Activated CD8-positive, alpha-beta memory T cell treated with anti-CD3 and anti-CD28 coated beads, Interleukin-2, amount 10 ng/mL, durations not matched to agents 7 days and 5 days (primary cell): ENCODE measurements at places on chromosomes 7 and 10. TPM values are rescaled to one million over a fixed set of nuclear protein-coding genes. Genes with fewer than 3 reads are reported as not detected.

GRCh38 chr7:107815254-107815882 is 12.3 kb upstream of the SLC26A3 start:
- peak; percentile 45 for DNase-seq

The CLDN3 gene
- total RNA-seq, result not detected

- no peak for DNase-seq
These were observed 50.7 kb downstream of the HSPA12A start for GRCh38 chr10:116691635-116692034.

The RADIL gene
- not detected for total RNA-seq

The GRID2IP gene
- total RNA-seq, result 0.26 TPM

- no peak for DNase-seq
These were observed at the start of gene PTTG1IP2 for GRCh38 chr7:90469554-90469953. TSS of gene PTTG1IP2 (plus strand) at chr7:90469639. CDS start at chr7:90469787, 148 bp downstream.

DNA sequence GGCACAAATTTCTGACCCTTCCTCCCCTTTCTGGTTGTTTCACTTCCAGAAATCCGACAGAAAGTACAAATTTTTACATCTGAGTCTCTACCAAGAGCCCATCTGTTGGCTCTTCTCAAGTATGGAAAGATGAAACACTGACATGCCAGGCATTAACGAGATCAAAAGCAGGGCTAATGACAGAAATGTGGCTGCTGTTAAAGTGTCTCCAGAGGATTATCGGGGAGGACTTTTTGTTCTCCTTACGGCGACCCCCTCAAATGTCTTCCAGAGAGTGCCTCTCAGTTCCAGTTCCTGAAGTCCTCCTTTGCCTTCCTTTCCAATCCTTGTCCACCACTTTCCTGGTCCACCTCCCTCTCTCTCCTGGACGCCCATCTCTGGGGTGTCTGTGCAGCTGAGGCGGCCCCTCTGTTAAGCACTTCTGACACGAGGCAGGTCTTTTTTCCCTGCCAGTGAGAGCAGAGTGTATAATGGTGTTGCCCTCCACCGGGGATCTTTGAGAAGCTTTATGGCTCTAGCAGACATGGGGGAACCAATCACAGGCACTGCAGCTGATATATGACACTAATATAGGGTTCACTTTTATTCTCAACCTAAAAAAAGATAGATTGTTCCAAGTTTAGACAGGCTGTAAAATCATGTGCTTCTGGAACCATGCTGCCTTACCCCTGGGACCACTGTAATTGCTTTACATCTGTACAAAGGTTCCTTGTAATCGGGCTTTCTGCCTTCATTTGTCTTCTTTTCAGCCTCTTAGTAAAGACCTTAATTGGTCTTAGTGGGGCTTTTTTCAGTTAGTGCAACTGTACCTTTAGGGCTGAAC is 757.1 kb downstream of the AUTS2 start:
- no peak for DNase-seq

The OR2A42 gene
- not detected for total RNA-seq

- DNase-seq, result no peak
These were observed 17.0 kb downstream of the CUBN start for GRCh38 chr10:17112566-17112965.

DNA sequence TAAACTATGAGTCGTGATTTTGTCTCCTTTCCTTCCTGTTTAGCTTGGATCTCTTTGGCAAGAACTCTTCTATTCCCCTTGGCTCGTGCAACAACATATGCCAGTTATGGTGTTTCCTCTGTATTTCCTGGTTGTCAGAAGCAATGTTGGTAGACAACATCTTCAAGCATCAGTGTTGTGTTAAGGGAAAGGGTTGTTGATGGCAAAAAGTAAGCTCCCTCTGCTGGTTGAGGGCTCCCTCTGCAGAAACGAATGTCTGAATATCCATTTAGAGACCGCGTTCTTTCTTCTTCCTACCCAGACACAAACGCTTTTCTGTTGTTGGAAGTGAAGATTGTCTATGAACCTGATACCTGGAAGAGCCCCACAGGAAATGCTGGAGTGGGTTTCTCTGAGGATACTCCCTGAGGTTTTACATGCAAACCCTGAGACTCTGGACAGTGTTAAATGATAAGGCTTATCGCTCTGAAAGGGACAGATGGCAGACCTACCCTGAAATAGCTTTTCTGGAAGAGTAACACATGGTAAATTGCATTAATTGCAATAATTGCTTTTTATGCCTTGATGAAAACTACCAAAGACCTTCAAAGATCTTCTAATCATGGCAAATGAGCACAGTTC is 23.5 kb upstream of the C1QL3 start:
- DNase-seq, result no peak

GRCh38 chr7:50502001-50502684 is 52.0 kb upstream of the FIGNL1 start:
- DNase-seq, result no peak

GRCh38 chr10:64007157-64007556 is 486.0 kb downstream of the REEP3 start:
- DNase-seq, result no peak

- no peak for DNase-seq
These were observed 5.1 kb downstream of the PTTG1IP2 start for GRCh38 chr7:90474284-90475210.

- no peak for DNase-seq
These were observed 515 bp downstream of the BEND7 start for GRCh38 chr10:13528123-13528874.

The TEX36 gene
- not detected for total RNA-seq

The PRLHR gene
- not detected for total RNA-seq

- DNase-seq, result no peak
These were observed 140.5 kb downstream of the BICC1 start for GRCh38 chr10:58653139-58653538.

DNA sequence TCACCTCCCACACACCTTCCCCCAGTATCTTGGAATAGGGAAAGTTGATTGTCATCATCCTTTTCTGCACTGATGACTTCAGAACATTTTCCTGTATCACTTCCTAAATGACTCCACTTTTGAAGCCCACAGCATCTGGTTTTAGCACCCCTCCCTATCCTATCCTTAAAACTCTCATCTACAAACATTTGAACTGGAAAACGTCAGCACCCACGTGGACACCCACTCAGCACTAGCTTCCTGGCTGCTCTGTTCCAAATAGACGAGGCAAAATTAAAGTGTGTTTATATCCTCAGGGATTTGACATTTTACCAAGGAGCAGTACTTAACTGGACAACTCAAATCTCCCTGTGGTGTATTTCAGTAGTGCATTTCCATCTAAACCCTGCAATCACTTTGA is 73.9 kb downstream of the REEP3 start:
- no peak for DNase-seq

DNA sequence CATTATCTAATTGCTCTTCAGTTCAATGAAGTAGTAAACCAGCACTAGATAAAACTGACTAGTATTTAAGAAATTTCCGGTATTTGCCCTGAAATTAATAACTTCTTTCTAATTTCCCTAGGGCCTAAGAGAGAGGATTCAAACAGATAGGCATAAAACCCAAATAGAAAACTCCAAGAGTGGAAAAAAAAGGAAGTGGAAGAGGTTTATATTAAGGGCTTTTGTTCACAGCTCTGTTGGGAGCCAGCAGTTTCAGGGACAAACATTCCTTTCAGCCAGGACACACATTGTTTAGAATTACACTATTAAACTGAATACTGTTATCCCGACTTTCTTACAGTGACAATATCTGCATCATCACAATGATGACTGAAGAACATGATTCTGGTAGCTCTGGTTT is 3.6 kb downstream of the ODAD2 start:
- no peak for DNase-seq

DNA sequence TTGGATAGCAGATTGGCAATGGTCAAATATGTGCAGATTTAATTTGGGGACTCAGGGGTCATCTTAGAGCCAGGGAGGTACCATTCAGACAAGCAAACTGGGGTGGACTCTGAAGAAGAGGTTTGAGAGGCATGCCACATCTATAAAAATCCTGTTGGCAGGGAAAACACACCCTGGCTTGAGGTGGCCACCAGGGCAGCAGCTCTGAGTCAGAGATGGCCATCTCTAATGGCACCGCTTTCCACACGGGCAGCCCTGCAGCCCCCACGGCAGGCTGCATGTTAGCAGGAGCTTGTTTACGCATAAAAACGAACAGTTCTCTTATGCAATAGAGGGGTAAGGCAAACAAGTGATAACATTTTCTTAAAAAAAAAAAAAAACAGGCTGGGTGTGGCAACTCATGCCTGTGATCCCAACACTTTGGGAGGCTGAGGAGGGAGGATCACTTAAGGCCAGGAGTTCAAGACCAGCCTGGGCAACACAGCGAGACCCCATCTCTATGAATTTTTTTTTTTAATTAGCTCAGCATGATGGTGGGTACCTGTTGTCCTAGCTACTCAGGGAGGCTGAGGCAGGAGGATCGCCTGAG is 14.9 kb downstream of the DLG5 start:
- DNase-seq, result no peak

The CD36 gene
- total RNA-seq, result not detected

DNA sequence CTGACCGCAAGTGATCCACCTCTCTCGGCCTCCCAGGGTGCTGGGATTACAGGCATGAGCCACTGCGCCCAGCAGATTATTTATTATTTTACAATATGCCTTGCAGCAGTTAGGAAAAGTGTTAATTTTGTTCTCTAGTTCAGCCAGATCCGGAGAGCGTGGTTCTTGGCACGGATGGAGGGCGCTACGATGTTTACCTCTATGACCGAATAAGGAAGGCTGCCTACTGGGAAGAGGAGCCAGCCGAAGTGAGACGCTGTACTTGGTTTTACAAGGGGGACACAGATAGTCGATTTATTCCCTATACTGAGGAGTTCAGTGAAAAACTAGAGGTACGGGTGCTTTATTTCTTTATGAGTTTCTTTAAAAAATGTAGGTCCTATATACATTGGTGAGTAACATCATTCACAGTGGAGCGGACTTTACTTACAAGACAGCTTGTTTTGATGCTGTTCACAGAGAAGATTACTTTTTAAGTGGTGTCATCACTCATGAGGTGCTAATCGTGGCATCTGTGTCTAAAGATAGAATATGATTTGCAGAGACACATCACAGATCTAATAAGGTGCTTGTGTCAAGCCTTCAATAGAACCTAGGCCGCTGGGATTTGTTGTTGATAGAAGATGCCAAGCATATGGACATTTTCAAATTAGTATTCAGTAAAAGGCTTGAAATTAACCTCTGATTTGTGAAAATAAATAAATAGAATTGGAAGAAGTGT is 11.6 kb downstream of the SEC23IP start:
- DNase-seq, result no peak
